ENCODE measurements at places on chromosomes 12 and 14.

- DNase-seq, result no peak
Observed at GRCh38 chr12:119239040-119239439, 60.3 kb downstream of the HSPB8 start.

DNA sequence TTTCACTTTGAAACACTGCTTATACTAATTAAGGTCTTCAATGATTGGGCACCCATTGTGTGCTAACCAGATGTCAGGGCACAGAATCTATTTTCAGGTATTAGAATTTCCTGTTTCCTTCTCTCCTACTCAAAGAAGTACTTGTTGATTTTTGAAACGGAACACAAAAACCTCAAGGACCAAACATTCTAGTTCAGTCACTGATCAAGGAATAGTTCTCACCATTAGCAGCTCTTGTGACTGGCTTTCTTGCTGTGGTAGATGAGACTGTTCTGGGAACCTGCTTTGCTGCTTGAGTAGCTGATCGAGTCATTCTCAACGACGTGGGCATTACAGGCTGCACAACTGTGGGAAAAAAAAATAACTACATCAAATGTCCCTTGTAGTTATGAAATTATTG lies 11.0 kb downstream of the DLGAP5 start:
- DNase-seq, result no peak

DNA sequence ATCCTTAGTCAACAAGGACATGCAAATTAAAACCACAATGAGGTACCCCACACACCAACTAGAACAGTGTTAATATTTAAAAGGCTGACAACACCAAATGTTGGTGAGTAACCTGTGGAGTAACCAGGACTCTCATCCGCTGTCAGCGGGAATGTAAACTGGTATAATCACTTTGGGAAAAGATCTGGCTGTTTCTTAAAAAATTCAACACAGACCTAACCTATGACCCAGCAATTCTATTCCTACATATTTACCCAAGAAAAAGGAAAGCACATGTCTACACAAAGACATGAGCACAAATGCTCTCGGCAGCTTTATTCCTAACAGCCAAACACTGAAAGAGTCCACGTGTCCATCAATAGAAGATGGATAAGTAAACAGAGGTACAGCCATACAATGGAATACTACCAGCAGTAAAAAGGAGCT lies 26.6 kb downstream of the NRDE2 start:
- DNase-seq, result no peak

GRCh38 chr14:99737451-99737951 lies 53.4 kb downstream of the CYP46A1 start:
- peak; percentile 70 for DNase-seq

DNA sequence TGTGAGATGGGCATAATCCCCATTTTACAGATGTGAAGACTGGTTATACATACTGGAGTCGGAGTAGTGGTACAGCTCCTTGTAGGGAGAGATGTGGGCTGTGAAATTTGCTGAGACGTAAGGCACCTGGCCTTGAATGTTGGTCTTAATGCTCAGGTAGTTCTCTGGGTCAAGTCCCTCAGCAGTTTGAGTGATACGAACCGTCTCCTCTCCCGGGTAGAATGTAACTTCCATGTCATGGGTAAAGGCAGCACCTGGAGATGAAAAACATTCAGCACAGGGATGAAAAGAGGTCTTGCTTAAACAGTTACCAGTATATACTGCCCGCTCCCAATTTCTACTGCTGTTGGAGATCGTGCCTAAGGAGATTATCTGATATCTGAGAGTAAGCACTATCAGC lies 28.3 kb downstream of the NID2 start:
- DNase-seq, result no peak

DNA sequence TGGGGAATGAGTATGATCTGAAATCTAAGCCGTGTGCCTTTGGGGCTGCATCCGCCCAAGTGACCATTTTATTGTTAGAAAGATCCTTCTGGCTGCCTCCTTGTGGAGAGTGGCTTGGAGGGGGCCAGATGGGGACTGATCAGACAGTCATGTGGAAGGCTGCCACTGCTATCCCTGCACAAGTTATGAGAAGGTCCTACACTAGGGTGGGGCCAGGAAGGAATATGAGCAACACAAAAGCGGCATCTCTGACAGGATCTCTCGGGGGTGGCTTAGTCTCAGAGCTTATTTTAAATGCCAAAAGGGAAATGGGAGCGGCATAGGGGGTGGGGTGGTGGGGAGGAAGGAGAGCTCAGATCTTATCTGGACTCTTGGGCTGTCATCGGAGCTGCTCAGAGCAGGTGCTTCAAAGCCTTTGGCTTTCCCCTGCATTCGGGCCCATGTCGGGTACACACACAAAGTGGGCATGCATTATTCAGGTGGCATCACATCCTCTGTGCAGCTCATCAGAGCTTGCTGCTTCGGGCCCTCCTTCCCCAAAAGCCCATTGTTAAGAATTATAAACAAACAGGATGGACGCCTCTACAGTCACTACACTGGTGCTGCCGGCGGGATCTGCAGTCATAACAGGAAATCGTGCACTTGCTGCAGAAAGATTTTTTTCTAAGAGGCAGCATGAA lies 805.4 kb downstream of the VRK1 start:
- DNase-seq, result no peak

GRCh38 chr14:106508216-106508615 lies 981.8 kb downstream of the TMEM121 start:
- no peak for DNase-seq

- DNase-seq, result no peak
Observed at GRCh38 chr14:98695809-98696208, 576.2 kb downstream of the BCL11B start.

GRCh38 chr12:92745856-92746550 lies 43.2 kb downstream of the PLEKHG7 start:
- peak; percentile 94 for DNase-seq

DNA sequence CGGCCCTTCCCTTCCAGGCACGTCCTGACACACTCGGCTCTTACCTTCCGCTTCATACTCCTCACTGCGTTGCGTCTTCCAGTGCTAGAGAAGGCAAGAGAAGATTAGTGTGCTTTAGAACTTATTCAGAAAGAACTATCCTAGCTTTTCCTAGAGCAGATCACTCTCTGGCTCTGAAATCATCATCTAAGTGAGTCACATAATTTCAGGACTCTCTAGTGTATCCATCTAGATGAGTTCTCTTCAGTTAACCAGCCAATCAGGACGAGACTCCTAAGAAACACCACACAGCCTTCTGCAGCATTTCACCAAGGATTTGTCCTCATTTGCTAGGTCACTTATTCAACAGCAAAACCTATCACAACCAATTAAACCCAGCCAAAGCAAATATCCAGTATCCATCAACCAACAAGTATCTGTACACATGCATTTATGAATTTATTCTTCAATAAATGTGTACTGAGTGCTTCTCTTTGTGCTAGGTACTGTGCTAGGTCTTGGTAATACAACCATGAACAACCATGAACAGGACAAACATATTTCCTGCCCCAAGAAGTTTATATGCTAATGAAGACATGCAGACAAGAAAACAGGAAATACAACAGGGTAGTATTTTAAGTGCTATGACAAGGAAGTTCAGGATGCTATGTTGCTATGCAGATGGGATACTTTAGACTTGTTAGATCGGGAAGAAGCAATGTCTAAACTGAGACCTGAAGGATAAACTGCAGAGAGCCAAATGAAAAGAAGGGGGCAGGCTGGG lies 52.1 kb downstream of the NIN start:
- peak; percentile 43 for DNase-seq

- no peak for DNase-seq
Observed at GRCh38 chr14:55015006-55015405, 11.9 kb downstream of the WDHD1 start.

GRCh38 chr12:40405419-40405818 lies 180.6 kb downstream of the LRRK2 start:
- no peak for DNase-seq

GRCh38 chr14:63672417-63673180 lies 30.9 kb upstream of the WDR89 start:
- peak; percentile 62 for DNase-seq

GRCh38 chr14:105229099-105229655 lies 19.2 kb upstream of the BTBD6 start:
- DNase-seq, result no peak

GRCh38 chr12:93102744-93103143 lies 173.6 kb upstream of the EEA1 start:
- DNase-seq, result no peak

DNA sequence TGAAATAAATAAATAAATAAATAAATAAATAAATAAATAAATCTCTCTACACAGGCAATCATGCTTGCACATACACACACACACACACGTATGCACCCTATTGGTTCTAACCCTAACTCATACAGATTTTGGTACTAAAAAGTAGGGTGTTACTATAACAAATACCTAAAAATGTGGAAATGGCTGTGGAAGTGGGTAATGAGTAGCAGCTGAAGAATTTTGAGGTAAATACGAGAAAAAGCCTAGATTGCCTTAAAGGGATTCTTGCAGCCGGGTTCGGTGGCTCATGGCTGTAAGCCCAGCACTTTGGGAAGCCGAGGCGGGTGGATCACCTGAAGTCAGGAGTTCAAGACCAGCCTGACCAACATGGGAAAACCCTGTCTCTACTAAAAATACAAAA lies 15.7 kb upstream of the SLC2A3 start:
- no peak for DNase-seq

- no peak for DNase-seq
Observed at GRCh38 chr12:77600468-77600843, 230.2 kb upstream of the NAV3 start.

- DNase-seq, result no peak
Observed at GRCh38 chr12:21336656-21337055, 1.9 kb upstream of the SLCO1A2 start.
